ENCODE measurements at places on chromosomes 5 and 9.
A peak's percentile ranks its signal among the peaks of the same experiment; 100 is the strongest.

DNA sequence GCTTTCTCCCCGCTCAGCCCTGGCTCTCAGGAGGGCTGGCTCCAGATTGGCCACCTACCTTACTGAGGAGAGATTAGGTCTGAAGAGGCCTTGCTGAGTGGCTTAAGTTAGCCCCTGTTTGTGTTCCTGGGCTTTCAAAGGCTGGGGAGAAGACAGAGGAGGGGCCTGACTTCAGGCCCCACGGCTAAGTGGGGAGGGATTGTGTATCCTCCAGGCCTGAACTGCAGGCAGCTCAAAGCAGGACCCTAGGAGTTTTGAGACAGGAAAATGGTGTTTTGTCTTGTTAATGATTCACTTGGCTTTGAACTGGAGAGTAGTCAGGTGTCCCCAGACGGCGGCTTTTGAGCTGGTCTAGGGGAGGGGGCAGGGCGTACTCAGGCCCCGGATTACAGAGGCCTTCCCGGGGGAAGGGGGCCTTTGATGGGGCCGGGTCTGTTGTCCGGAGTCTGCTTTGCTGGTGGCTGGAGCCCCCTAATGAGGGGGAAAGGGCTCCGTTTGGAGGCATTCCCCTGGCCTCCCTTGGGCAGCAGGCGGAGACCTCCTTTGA lies 162.0 kb upstream of the SMIM23 start:
- no peak for DNase-seq

GRCh38 chr9:136650021-136650420 lies 12.7 kb upstream of the EGFL7 start:
- DNase-seq, result no peak

GRCh38 chr9:71783120-71783523 lies 14.8 kb upstream of the CEMIP2 start:
- peak; percentile 82 for DNase-seq

DNA sequence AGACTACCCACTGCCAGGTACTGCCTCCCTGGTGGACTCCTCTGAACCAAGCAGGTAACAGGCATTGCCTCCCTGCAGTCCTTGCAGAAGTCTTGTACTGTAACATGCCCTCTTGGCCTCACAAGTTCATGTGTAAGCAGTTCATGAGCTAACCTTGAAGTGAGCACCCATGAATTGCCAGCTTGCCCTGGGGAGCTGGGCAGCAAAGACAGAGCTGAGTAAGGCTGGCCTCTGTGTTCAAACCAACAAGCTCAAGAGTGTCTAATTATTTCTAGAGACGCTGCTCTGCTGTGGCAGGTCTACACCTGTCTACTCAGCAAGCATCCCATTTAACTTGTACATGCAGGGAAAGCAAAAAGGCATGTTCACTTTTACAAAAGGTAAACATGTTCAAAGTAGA lies 113.5 kb downstream of the FEM1C start:
- no peak for DNase-seq

GRCh38 chr9:85876628-85877027 lies 64.3 kb upstream of the NAA35 start:
- DNase-seq, result no peak

- no peak for DNase-seq
These were observed 19.5 kb downstream of the ANXA6 start for GRCh38 chr5:151138114-151138513.

DNA sequence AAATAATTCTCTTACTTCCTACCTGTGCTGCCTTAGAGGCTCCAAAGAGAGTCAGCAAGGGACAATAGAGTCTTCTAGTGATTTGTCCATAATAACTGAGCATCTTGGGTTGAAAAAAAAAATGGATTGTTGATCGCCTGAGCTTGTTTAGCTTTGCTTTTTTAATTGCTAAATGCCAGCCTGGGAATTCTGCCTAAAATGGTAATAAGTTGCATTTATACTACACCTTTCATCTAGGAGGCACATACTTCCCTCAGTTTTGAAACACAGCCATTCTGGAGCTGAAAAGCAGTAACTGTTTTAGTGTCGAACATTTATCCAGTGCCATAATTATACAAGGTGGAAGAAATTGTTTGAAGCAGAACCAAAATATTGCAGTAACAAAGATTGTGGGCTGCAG lies 421.3 kb downstream of the CAAP1 start:
- no peak for DNase-seq

All from activated CD4-positive, alpha-beta T cell treated with anti-CD3 and anti-CD28 coated beads, Interleukin-2, amount 50 U/mL, for 4 hours (primary cell).